ENCODE measurements at places on chromosomes 12 and 14. TPM values are rescaled to one million over a fixed set of nuclear protein-coding genes. Genes with fewer than 3 reads are reported as not detected.

The NEDD8 gene
- 109 TPM for total RNA-seq

The TC2N gene
- 35.2 TPM for total RNA-seq

The CD163L1 gene
- 16.7 TPM for total RNA-seq

The DHRS2 gene
- not detected for total RNA-seq

The GPX2 gene
- total RNA-seq = not detected

The CAPZA3 gene
- total RNA-seq = not detected

The KRT6A gene
- total RNA-seq = not detected

The CCDC196 gene
- total RNA-seq = not detected

The KCNA1 gene
- 12.8 TPM for total RNA-seq

The IGF1 gene
- 262 TPM for total RNA-seq

The ZBTB1 gene
- total RNA-seq = 54.6 TPM

The ART4 gene
- under 0.01 TPM for total RNA-seq

DNA sequence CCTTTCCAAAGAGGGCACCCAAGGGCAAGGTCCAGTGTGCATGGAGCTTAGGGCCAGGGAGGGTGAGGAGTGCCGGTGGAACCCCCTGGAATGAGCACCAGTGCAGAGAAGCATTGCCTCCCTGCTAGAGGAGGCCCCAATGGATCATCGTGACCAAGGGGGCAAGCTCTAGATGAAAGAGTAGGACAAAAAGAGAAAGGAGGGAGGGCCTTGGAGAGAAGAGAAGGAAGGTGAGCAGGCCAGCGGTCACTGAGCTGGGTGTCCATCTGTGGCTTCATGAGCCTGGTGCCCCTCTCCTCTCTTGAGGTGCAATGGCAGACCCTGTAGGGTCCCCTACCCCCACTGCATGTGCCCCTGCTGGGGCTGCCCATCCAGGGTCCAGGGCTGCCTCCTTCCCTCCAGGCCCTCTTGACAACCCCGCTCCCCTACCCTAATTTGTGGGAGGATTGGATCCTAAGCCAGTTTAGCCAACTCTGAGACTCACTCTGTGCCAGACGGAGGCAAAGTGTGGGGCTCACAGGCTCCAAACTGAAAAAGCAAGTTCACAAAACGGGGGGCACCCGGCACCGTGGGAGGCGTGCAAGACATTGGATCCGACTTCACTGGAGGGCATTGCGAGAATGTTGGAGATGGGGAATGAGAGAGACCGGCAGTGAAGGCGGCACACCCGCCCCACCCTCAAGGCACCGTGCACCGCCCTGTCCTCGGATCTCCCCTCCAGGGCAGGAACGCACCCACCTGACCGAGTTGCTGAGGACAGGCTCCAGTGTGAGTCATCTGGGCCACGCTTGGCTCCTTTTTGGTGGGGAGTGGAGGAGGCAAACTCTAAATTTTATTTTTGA lies 207.5 kb downstream of the KIF26A start:
- no peak for DNase-seq

DNA sequence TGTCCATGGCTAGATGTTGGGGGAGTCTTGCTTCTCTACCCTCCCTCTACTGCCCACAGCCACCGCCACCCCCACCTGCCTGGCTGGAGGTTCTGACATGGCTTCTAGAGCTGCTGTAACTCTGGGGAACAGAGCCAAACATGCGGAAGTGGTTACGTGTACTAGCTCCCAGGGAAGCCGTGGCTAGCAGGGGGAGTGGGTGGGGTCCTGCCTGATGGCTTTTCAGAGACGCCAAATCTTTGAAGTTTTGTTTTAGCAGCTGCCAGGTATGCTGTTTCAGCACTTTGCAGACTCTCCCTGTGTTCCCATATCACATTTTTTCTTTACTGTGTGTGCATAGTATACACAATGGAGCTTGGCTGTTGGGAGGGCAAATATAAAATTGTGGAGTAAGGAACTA lies 150.3 kb downstream of the TGFB3 start:
- DNase-seq = peak; percentile 61

DNA sequence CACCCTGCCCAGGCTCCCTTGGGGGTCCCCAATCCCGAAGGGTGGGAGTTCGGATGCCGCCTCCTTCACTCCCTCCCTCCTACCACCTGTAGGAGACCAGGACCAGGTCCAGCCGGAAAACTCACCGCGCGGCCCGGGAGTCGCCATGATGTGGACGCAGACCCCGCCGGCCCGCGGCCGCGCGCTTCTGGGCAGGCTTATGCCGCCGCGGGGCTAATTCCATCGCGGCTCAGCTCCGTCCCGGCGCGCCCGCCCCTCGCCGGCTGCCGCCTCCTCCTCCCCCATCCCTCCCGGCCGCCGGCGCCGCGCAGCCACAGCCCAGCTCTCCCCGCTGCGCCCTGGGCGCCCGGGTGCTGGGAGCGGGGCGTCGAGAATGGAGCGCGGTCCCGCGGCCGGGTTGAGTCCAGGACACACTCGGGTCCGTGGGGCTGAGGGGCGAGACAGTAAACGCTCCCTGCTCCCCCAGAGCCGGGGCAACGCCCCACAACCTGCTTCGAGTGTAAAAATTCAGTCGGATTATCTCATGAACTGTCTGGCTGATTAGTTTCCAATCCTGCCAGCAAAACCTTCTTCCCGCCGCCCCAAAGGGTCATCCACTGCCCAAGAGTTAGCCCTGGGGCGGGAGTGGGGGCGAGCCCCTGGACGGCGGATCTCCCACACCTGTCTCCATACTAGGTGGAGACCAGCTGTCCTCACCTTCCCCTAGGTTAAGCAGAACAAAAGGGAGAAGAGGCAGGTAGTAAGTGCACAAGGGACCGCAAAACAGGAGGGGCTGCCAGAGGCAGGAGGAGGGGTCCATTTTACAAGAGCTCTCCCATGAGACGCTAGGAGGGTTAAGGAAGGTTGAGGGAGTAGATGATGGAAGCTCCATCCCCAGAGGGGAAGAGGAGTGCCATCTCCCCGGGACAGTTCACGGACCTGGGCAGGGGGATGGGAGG lies at the start of gene ANO2:
Gene ANO2, minus strand, starts transcription at position 189 of the 938 bp plus-strand sequence. Its CDS starts 42 bp downstream, at position 147.
- no peak for DNase-seq

GRCh38 chr14:69449216-69449615 lies 35.3 kb upstream of the PLEKHD1 start:
- DNase-seq = no peak

- DNase-seq = no peak
Observed at GRCh38 chr14:53638966-53639365, 317.7 kb downstream of the BMP4 start.

GRCh38 chr12:11953523-11953922 lies 117.2 kb upstream of the BCL2L14 start:
- DNase-seq = no peak

- DNase-seq = no peak
Observed at GRCh38 chr14:22531451-22532344, 57.3 kb downstream of the DAD1 start.

GRCh38 chr12:42410340-42410739 lies 84.4 kb downstream of the PPHLN1 start:
- DNase-seq = no peak

DNA sequence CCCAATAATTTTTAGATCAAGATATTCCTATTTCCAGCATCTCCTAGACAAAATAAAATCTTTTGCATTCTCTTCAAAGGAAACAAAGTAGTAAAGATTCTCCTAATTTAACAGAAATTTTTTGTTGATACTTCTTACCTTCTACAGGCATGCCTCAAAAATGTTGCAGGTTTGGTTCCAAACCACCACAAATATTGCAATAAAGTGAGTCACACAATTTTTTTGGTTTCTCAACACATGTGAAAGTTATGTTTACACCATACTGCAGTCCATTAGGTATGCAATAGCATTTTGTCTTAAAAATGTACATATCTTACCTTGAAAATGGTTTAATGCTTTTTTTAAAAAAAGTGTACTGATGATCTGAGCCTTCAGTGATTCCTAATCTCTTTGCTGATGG lies 65.6 kb upstream of the USP15 start:
- no peak for DNase-seq

- no peak for DNase-seq
Observed at GRCh38 chr12:42273706-42274105, 35.7 kb upstream of the YAF2 start.

GRCh38 chr14:23376482-23377197 lies at the start of gene CMTM5:
TSS of gene CMTM5 (plus strand) at chr14:23377046. CDS start at chr14:23377252, 206 bp downstream.
- peak; percentile 62 for DNase-seq

DNA sequence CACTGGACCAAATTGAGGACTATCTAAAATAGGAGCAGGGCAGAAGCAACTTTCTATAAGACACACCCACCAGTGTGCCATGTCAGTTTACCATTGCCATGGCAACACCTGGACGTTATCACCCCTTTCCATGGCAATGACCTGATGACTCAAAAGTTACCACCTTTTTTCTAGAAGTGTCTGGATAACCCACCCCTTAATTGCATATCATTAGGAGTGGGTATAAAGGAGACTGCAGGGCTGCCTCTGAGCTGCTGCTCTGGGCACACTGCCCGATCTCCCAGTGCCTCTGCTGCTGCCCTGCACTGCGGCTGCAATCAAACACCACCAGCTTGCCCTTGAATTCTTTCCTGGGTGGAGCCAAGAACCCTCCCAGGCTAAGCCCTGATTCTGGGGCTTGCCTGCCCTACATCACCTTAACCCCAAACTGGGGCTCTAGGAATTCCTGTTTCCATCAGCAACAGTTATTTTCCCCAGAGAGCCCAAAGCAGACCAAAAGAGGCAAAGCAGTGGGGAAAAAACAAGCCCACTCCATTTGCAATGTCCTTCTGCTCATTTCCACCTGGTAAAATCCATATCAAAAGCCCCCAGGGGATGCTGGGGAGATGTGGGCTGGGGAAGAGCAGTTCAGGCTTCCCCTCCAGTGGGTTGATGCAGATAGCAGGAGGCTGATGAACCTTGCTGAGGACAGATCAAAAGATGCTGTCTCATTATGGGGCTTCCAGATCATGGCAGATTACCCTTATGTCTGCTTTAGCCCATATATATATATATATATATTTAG lies 129.5 kb upstream of the NCOR2 start:
- DNase-seq = no peak

- no peak for DNase-seq
Observed at GRCh38 chr14:45253754-45254310, 830 bp upstream of the MIS18BP1 start.

GRCh38 chr12:4285070-4285469 lies 11.5 kb downstream of the CCND2 start:
- DNase-seq = no peak

DNA sequence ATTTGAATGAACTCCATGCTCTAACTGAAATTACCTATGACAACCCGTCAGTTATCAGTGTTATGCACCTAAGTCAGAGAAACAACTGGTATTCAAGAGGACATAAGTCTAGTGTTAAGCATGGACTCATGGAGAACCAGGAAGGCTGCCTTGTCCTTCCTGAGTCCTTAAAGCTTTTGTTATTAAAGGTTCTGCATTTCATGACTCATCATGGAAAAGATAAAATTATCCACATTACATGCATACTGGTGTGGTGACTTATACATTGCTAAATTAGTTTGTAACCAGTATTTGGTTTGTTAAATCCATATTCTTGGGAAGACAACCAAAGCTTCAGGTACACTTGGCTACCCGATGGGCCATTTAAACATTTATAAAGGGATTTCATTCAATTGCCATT lies 6.5 kb upstream of the OR4E1 start:
- no peak for DNase-seq

DNA sequence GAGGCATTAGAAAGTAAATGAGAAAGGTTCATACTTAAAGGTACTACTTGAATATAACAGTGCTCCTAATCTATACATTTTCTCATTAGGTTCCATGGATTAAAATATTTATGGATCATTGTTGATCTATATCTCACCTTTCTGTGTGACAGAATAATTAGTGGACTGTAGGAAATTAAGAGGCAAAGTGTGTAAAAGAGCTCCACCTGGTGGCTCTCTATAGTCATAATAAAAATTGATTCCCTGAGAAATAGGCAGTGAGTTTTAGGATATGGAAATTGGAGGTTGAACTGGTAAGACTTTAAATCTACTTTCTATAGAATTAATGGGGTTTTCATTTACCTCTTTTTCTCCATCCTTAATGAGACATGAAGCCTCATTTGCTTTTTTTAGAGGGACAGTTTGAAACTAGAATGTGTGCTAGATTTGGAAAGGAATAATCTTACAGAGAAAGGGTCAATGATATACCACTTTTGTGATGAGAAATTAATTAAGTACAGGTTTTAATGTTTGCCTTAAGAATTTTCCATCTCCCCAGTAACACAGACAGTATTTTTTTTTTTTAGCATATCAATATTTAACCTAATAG lies 11.8 kb upstream of the DERA start:
- DNase-seq = no peak

DNA sequence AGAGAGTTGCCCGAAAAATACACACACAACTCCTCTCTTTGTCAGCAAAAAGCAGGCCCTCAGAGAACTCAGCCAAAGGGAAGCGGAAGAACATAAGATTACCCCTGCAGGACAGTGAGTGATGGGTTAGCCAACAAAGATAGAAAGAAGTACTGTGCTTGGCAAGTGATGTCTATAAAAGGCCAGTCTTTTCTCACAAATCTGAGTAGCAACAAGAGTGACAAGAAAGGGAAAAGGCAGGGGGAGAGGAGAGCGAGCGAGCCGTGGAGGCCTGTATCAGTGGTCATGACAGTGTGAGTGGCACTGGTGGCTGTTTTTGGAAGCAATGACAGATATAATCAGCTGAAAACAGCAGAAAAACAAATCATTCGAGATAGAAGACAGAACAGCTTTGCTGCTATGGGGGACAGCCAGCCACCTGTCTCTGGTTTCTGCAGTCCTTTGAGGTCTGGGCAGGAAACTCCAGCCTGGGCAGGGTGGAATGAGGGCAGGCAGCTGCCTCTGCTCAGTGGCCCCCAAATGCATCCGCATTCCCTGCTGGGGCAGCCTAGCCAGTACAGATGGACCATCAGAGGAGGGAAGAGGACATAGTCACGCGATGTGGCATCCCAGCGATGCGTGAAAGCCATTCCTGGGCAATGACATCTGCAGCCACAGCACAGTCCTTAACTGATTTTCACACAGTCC lies 74.7 kb downstream of the TRIM9 start:
- no peak for DNase-seq

- DNase-seq = no peak
Observed at GRCh38 chr14:99192830-99193229, 79.2 kb downstream of the BCL11B start.

DNA sequence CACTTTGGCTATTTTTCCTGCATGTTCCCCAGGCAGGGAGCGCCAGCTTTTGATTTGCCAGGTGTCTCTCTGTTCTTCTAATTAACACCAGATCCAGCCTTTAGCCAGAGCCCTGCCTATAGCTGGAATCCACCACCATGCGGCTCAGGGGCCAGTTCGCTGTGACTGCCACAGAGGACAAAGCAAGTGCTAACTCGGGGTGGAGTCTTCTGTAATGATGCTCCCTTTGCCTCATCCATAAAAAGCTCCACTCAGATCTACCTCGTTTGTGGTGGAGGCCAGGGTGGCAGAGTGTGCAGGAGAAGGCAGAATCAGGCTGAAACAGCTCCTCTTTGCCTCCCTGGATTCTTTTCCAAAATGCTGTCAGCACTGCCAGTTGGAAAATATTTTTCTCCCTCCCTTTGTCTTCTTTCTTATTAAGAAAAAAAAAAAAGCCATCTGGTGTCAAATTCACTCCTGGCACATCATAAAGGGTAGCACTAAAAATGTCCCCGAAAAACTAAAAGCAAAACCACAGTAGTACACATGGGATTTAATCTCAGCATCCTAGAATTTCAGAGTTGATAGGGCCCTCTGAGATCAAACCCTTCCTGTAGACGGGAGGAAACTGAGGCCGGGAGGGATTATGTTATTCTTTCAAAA lies 18.0 kb upstream of the CTDSP2 start:
- no peak for DNase-seq
